ENCODE measurements at places on chromosomes 7 and 10.

DNA sequence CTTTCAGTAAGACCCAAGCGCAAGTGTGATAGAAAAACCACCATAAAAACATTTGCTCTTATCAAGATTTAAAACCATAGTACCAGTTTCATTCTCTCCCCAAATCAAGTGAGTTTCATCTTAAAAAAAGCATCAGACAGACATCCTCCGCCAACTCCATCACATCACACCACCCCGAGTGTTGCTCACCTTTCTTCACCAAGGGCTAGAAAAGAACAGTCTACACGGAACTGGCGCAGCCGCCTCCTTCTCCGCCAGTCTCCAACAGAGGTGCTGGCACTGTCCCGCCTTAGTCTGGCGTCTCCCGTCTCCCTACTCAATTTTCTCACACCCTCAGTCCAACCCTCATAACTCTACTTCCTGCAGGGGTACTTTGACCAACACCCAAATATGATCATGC lies 46.9 kb upstream of the WIPI2 start:
- DNase-seq, result peak; percentile 65

DNA sequence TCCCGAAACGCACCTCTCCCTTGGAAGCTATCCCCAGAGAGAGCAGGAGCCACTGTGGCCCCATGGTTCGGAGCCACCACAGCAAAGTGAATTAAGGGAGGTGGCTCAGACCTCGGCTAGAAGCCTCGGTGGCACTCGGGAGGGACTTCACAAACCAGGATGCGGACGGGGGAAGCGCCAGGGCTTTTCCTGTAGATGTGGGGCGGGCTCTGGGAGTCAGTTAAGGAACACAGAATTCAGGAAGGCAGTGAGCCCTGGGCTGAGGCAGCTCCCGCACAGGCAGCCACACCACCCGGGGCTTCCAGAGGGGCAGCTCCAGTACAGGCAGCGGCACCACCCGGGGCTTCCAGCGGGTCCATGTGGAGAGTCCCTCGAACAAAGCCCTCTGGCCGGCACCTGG lies 42.7 kb upstream of the DPYSL4 start:
- DNase-seq, result no peak

DNA sequence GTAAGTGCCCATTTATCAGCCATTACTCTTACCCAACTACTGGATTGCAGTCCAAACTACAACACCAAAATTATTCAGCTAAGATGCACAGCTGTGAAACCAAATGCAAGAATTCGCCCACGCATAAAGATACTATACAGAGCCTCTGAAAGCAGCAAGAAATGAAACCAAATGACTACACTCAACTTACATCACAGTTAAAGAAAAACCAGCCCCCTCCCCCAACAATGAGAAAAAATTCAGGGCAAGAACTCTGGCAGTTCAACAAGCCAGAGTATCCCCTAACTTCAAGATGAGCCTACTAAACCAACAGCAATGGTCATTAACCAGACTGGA lies 209.1 kb upstream of the VWC2 start:
- DNase-seq, result no peak

GRCh38 chr10:11168423-11169090 lies 150.9 kb downstream of the CELF2 start:
- DNase-seq, result no peak

- DNase-seq, result no peak
Observed at GRCh38 chr7:24496036-24496435, 77.2 kb upstream of the PALS2 start.

DNA sequence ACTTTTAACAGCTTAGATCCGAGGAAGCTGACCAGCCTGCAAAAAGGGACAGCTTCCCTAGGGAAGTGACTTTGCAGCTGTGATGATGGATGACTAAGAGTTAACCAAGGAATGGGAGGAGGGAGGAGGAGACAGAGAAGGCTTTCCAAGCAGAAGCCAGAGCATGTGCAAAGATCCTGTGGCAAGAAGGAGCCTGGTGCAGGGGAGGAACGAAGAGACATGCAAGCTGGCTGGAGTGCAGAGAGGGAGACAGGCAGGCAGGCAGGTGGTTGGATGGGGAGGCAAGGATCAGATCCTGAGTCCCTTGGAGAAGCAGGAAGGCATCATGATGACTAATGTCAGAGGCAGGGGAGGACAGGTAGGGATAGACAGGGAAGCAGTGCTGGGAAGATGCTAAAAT lies 148.8 kb downstream of the PFKFB3 start:
- DNase-seq, result no peak

DNA sequence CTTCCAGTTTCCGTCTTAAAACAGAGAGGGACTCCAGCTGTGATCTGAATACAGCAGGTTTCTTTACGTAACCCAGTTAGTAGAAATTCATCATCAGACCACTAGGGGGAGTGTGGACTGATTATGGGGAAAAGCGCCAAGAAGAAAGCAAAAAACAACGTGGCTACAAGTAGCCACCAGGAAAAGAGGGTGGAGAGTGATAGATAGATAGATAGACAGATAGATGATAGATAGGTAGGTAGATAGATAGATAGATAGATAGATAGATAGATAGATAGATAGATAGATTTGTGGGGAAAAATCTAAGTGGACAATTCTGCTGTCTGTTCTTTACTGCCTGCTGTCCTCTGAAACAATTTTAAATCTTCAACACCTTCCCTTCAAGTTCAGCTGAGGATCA lies 12.7 kb upstream of the AKR1B10 start:
- DNase-seq, result peak; percentile 70

- no peak for DNase-seq
Observed at GRCh38 chr10:116271593-116272439, 1.2 kb downstream of the GFRA1 start.

DNA sequence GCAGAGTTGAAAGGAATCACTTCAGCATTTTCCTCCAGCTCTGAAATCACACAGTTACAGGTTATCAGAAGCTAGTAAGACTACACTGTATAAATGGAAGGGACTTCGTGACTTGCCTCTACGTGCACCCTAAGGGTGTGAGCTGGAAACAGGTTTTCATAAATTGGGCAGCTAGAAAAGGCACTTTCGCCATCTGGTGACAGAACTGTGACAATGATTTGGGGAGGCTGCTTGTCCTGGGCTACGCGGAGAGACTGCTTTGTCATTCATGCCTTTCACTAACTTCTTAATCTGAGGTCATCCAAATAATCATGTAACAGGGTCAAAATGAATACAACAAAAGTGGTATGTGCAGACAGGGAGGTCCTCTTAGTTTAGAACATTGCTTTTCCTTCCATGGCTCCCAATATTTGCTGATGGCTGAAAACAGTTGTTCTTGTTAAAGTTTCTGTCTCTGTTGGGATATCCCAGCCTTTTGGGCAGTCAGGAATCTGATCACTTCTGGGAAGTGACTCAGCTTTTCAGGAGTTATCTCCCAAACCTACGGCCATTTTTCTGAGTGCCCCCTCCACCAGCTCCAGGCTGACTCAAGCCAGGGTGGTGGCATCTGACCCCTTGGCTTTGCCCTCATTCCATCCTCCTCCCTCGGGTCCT lies 17.8 kb downstream of the VWC2 start:
- no peak for DNase-seq

DNA sequence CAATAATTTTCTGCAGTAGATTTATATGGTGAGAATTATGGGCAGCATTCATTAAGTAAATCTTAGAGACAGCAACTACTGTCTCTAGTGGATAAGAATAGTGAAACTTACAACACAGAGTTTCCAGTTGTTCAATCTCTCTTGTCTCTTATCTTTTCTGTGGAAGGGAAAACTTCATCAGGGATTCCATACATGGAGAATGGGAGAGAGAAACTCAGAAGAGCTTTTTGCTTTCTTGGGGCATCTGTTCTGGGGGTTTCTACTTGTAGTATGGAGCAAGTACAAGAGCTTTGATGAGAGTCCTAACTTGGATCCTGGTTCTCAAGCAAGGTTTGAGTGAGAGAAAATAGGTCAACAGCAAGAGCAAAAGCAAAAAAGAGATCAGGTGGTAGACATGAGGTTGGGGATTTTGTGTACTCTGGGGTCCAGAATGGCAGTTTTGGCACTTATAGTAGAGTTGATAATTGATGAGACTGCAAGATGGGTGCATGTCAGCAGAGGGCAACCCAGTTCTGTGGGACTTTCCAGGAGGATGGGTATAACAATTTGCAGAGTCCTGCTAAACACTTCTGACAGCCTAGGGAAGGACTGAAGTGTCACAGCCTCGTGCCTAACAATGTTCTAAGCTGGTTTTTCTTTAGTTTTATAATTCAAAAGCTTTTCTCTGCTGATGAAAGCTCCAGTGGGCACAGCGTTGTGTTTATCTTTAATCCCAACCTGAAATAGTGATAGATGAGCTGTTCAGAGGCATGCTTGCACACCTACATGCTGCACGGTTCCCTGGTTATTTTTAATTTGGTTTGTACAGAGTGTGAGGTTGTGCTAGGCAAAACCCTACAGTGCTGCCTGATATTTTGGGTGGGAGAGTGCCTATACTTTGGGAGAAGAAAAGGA lies 32.0 kb upstream of the STRIP2 start:
- peak; percentile 3 for DNase-seq

GRCh38 chr7:130943981-130944380 lies 210.0 kb upstream of the KLF14 start:
- DNase-seq, result no peak

- no peak for DNase-seq
Observed at GRCh38 chr10:73915206-73915851, 4.4 kb downstream of the PLAU start.

DNA sequence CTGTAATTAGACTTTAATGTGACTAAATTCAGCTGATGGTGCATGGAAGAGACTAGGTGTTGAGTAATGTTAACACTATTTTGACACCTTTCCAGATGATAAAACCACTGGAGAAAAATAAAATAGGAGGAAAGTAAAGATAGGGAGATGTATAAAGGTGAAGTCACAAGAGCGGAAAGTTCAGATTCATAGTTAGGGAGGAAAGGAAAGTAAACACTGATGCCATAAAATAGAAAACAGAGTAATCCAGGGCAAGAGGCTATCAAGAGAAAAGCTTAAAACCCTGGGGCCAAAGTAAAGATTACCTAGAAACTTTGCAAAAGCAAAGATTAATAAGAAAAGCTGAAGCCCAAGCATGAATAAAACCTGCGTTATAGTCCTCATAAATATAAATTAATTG lies 62.8 kb downstream of the RAB11FIP2 start:
- no peak for DNase-seq

DNA sequence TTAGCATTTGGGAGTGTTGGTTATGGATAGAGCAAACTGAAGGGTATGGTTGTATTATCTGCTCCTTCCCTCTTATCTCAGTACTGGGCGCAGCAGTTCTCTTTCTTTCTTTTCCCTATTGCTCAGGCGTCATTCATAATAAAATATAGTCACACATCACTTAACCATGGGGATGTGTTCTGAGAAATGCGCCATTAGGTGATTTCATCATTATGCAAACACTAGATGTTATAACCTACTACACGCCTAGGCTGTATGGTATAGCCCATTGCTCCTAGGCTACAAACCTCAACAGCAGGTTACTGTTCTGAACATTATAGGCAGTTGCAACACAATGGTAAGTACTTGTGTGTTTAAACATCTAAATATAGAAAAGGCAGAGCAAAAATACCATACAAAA lies 401.7 kb downstream of the EXOC4 start:
- DNase-seq, result no peak

DNA sequence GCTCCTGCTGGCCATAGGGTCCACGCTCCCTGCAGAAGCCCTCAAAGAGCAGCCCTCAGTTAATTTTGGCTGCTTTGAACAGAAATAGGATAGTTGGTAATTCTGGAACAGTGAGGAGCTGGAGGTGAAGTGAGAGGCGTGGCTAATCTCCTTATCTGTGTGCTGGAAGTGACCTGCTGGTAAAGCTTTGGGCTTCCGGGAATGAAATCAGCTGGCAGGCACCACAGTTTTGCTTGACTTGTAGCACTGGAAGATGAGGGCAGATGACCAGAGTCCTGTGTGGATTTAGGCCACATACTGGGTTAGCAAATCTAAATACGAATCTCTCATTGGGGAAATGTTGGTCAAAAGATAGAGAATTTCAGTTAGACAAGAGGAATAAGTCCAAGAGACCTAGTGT lies 10.2 kb downstream of the ATP6V0E2 start:
- DNase-seq, result no peak

DNA sequence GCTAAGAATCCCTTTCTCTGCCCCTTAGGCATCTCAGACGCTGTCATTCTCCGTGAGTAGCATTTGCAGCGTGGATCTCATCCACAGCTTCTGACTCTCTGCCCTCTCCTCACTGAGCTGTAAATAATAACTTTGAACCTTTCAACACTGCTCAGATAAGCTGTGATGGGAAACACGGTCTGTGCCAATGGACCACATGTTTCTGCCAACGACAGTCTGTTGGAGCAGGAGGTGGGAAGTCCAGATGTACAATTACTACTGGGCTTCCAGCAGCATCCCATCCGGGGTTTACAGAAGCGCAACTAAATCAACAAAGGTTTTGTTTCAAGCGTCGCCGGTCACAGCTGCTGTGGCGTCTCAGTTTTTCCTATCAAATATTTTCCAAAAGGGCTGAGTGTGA lies 1110.6 kb downstream of the TYW1 start:
- DNase-seq, result no peak

DNA sequence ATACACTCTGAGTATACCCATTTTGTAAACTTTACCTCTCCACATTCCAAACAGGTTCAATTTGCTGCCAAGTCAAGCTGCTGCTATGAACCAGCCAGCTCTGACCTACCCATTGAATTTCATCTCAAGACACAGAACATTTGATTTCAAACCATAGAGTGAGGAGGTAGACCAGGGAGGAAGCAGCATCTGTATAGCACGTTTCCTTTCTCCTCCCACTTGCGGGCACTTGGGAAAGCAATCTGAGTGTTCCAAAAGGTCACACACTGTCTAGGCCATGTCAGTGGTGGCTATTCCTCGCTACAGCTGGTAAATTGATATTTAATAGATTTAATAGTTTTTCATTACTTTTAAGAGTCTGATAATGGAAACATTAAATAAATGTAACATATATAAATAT lies 147.8 kb upstream of the EEPD1 start:
- DNase-seq, result no peak

DNA sequence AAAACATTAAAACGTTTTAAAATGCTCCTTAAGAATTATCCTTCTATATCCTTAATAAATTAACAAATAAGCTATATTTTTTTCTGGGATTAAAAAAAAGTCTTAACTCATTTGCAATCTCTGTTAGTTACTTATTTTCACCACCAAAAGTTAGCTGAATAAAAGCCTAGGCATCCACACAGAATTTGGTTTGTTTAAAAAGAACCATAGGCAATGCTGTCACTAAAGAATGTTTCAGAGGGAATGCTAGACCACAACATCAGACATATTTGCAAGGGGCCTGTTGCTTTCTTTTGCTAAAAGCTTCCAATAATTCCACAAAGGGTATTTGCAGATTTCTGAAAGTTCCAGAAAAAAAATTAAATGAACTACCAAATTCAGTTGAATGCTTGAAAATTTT lies 244.2 kb downstream of the POU6F2 start:
- no peak for DNase-seq

- no peak for DNase-seq
Observed at GRCh38 chr7:142131439-142132185, 20.1 kb downstream of the MGAM2 start.
